H1 (cell line): ENCODE measurements at places on chromosomes 2 and 18. TPM values are rescaled to one million over a fixed set of nuclear protein-coding genes. Genes with fewer than 3 reads are reported as not detected.

HYCC2 gene
- 7.8 and 8.0 TPM in 2 replicates for total RNA-seq

ELP2 gene
- 156 and 165 TPM in 2 replicates for total RNA-seq

TCF7L1 gene
- total RNA-seq: 108 and 110 TPM in 2 replicates

APLF gene
- 4.4 and 4.9 TPM in 2 replicates for total RNA-seq

DUSP2 gene
- total RNA-seq: 8.7 and 10.1 TPM in 2 replicates

PROC gene
- total RNA-seq: 1.5 and 1.7 TPM in 2 replicates

C18orf54 gene
- 28.8 and 30.9 TPM in 2 replicates for total RNA-seq

ICA1L gene
- 3.4 TPM in 2 replicates for total RNA-seq

NLRC4 gene
- total RNA-seq: not detected in 2 replicates

CNNM3 gene
- 29.2 and 29.9 TPM in 2 replicates for total RNA-seq

GKN1 gene
- not detected in 2 replicates for total RNA-seq

KIF5C gene
- total RNA-seq: 58.1 and 66.4 TPM in 2 replicates

HOXD1 gene
- not detected in 2 replicates for total RNA-seq

DNAJB2 gene
- 26.3 and 33.5 TPM in 2 replicates for total RNA-seq

NTSR2 gene
- total RNA-seq: not detected in 2 replicates

KCNF1 gene
- 0.48 and 0.90 TPM in 2 replicates for total RNA-seq
